ENCODE measurements at places on chromosomes 11 and 22.

DNA sequence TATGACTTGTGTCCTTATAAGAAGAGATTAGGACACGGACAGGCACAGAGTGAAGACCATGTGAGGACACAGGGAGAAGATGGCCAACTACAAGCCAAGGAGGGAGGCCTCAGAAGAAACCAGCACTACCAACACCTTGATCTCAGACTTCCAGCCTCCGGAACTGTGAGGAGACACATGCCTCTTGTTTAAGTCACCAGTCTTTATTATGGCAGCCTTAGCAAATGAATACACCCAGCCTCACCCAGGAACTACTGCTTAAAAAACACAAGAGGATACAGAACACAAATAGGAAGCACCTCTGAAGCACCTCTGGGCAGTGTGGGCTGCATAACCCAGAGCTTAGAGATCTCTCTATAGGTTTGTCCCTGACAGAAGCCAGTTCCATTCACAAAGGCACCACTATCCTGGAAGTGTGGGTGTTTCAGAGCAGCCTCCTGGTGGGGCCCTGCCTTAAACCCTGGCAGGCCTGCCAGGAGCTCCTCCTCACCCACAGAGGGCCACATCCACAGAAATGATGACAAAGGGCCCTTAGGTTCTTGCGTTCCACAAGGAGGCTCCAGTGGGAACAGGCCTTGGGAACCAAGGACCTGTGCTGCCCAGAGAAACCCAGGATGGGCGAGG is 58.8 kb downstream of the CHRDL2 start:
- DNase-seq, result no peak

DNA sequence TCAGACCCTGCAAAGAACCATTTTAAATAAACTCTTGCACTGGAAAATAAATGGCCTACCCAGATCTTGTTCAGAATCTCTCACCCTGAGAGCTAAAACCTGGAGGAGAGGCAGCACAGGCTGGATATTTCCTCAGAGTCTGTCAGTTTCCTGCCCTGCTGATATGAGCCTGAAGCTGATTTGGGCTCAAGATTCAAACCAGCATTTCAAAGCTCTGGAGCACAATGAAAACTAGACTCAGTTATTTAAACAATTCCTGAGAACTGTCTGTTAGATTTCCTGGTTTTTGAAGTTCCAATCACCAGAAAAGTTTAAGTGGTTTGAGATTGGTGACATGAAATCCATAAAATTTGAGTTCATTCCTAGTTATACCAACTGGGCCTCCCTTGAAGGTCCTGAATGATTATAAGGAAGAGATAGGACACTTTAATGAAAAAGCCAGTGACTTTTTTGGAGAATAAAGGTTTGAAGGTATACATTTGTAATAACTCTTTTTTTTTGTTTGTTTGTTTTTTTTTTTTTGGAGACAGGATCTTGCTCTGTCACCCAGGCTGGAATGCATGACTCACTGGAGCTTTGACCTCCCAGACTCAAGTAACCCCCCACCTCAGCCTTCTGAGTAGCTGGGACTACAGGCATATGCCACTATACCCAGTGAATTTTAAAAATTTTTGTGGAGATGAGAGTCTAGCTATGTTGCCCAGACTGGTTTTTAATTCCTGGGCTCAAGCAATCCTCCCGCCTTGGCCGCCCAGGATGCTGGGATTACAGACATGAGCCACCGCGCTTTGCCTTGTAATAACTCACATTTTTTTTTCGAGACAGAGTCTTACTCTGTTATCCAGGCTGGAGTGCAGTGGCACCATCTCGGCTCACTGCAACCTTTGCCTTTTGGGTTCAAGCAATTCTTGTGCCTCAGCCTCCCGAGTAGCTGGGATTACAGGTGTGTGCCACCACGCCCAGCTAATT is 8.0 kb upstream of the ESAM start:
- no peak for DNase-seq

DNA sequence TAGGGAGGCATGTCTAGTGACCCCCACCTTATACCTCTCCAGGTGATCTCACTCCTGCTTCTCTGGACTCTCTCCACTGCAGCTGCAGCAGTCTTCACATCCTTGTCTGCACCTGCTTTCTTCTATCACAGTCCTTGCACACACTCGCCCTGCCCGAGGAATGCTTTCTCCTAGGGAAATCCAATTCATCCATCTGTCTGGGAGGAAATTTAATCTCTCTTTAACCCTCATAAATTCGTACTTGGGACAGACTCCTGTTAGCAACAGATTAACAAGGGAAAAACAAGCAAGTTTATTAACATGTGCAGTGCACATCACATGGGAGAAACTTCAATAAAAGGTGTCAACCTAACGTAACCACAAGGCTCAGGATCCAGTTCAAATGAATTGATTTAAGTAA is 11.3 kb upstream of the RCN1 start:
- DNase-seq, result no peak

- DNase-seq, result no peak
Observed at GRCh38 chr11:123760894-123761293, 6.6 kb upstream of the OR6X1 start.

GRCh38 chr11:576811-577610 is 741 bp downstream of the PHRF1 start:
- no peak for DNase-seq

DNA sequence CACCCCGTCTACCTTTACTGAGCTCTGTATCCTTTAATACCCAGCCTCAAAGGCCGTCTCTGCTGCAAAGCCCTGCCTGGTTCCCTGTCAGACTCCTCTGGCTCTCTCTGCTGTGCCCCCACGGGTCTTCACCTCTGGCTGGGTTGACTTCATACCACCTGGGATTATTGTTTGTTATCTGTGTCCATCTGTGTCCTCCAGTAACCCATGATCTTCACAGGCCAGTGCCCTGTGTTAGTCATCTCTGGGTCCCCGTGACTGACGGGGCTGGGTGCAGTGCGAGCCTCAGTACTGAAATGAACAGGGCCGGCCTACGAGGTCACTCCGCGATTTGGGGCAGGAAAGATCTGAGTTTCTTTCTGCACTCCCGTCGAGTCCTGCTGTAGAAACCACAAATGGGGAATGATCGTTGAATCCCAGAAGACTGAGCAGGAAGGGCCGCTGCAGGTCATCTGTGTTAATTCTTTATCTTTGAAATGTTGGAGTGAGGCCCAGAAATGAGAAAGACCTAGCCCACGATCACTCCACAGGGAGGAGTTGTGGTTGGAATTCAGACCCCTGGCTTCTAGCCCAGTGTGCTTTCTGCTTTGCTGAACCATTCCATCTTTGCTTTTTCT is 12.3 kb upstream of the TUB start:
- DNase-seq, result no peak

GRCh38 chr11:10943968-10944367 is 86.1 kb upstream of the ZBED5 start:
- no peak for DNase-seq

DNA sequence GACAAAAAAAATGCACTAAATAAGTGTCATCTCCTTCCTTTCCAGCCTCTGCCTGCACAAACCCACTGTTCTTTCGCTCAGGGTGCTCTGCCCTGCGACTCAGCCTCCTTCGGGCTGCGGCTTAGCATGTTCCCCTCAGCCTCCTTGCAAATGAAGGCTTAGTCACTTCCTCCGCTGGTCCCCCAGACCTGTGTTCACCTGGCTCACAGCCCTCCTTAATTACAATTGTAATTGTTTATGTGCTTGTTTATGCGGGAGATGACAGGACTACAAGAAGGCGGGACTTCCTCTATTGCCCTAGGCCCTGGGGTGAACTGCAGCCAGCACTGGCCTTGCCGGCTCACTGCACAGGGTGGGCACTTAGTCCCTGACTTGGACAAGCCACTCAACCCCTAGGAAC is 303.6 kb downstream of the KIRREL3 start:
- DNase-seq, result no peak

DNA sequence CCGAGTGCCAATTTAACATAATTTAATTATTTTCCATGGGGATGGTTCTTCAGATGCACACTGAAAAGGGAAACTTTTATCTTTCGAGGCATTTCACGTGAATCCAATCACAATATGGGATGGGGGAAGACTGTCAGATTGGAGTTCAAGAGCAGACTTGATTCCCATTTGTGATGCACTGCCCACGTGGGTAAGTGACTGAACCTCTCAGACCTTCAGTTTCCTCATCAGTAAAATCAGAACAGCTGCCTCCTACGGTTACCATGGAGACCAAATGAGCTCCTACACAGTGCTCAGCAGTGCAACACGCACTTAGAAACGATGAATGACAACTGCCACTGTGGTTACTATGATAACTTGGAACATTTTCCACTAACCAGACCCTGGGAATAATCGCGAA is 21.7 kb downstream of the KIAA0930 start:
- DNase-seq, result no peak

- no peak for DNase-seq
Observed at GRCh38 chr22:47281126-47282106, 519.0 kb downstream of the TBC1D22A start.

GRCh38 chr11:35478471-35479091 is 46.8 kb downstream of the PAMR1 start:
- no peak for DNase-seq

DNA sequence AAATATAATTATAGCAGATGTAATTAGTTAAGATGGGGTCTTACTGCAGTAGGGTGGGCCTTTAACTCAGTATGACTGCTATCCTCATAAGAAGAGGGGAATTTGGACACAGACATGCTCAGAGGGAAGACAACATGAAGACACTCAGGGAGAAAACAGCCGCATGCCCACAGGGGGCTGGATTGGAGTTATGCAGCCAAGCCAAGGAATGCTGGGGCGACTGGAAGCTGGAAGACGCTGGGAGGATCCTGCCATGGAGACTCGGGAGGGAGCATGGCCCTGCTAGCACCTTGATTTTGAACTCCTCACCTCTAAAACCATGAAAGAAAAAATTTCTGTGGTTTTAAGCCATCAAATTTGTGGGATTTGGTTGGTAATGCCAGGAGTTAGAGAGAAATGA is 40.9 kb downstream of the PANX1 start:
- DNase-seq, result no peak

- DNase-seq, result no peak
Observed at GRCh38 chr11:26708736-26709456, 13.0 kb downstream of the SLC5A12 start.

GRCh38 chr11:7612661-7613393 is 60.5 kb downstream of the CYB5R2 start:
- no peak for DNase-seq

GRCh38 chr11:78660471-78660870 is 85.8 kb upstream of the NARS2 start:
- DNase-seq, result no peak

- DNase-seq, result no peak
Observed at GRCh38 chr22:42844756-42845155, 12.3 kb downstream of the ARFGAP3 start.

GRCh38 chr22:20748731-20749428 is 25.0 kb upstream of the SERPIND1 start:
- DNase-seq, result no peak

DNA sequence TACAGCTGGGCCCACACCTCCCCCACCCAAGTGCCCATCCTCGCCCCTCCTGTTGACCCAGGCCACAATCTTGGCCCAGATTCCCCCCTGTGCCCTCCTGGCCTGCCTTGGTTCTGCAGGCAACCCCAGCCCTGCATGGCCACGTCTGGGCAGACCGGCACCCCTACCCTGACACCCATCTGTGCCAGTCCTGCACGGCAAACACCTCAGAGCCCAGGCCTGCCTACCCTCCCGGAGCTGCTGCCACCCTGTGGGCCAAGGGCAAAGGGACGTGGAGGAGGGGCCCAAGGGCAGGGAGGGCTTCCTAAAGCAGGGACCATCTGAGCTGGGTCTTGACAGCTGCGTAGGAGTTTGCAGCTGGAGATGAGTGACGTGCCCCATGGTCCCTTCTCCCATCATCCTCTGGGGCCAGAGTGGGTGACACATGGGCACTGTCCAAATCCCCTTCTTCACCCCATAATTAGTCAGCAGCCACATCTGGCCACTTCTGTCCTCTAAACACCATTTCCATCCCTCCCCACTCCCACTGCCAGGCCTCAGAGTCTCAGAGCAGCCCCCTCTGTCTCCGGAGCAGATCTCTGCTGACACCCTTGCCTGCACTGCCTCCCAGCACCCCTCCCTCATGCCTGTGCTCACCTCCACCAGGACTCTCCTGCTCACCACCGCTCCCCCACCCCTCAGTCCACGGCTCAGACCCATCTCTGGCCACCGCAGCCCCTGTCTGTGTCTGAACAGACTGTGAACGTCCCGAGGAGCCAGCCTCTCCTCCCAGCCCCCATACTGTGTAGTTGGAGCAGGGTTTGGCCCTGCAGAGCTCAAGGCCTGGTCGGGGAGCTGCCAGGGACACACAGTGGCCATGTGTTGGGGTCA is 35.6 kb upstream of the PPARA start:
- DNase-seq, result no peak

DNA sequence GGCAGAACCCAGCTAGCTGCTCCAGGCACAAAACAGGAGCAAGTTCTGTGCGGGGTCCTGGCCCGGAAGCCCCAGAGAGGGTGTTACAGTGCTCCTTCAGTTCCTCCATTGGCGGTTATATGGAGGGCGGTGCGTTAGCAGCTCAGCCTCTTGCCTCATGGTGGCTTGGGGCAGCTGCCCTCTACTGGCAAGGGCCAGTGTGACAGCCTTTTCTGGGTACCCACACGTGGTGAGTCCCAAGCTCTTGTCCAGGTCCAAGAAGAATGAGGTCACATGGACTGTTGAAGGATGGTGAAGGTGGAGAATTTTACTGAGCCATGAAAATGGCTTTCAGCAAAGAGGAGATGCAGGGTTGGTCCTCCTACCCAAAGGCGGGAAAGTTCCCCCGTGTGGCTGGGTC is 100.5 kb downstream of the WT1 start:
- DNase-seq, result no peak

- DNase-seq, result no peak
Observed at GRCh38 chr11:17933708-17934107, 79.1 kb downstream of the SERGEF start.

DNA sequence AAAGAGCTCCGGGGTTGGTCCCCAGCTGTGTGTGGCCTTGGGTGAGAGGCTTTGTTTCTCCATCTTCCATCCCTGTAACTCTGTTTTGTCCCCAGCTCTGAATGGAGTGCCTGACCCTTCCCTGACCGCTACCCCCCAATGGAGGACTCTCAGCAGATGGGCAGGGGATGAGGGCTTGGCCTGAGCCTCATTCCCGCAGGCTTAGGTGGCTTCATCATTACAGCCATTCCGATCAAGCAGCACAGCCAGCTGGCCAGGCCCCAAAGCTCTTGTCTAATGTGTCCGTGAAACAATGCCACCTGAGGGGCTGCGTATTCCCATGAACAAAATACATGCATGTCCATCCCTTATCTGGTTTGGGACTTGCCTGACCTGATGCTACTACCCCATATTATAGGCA is 3.9 kb upstream of the CDC42EP2 start:
- DNase-seq, result no peak

DNA sequence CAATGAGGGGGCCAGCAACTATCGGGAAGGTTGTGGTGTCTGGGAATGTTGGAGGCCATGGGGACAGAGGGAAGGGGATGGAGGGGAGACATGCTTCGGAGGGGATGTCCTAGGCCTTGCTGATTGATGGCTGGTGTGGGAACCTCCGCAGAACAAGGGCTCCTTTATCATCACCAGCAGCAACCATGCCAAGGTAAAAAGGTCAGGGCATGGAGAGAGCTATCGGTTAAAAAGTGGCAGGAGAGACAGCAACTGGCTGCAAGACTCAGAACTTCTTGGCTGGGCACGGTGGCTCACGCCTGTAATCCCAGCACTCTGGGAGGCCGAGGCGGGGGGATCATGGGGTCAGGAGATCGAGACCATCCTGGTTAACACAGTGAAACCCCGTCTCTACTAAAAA is 3.0 kb downstream of the GSTT4 start:
- no peak for DNase-seq

Measured in CD4-positive, alpha-beta T cell treated with Interleukin-6 for 4 hours (primary cell).